ENCODE measurements at places on chromosomes 2 and 18. TPM values are rescaled to one million over a fixed set of nuclear protein-coding genes. Genes with fewer than 3 reads are reported as not detected.

DNA sequence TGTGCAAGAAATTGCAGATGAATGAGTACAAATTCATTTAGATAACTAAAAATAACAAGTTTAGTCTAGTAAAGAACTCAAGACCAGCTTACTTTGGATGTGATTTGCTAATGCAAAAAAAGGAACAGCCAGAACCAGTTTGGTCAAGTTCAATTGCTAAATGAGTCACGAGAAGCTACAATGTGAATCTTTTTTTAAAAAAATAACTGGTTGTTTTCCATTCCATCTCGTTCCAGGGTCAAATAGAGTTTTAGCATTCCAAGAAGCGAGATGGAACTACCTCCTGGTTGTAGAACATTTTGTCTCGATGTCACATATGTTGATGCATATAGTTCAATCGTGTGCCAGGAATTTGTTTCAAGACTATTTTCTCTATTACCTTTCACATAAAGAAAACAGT lies 65.0 kb upstream of the IKZF2 start:
- no peak for DNase-seq

GRCh38 chr2:65866148-65866547 lies 433.7 kb upstream of the SPRED2 start:
- DNase-seq: no peak

DNA sequence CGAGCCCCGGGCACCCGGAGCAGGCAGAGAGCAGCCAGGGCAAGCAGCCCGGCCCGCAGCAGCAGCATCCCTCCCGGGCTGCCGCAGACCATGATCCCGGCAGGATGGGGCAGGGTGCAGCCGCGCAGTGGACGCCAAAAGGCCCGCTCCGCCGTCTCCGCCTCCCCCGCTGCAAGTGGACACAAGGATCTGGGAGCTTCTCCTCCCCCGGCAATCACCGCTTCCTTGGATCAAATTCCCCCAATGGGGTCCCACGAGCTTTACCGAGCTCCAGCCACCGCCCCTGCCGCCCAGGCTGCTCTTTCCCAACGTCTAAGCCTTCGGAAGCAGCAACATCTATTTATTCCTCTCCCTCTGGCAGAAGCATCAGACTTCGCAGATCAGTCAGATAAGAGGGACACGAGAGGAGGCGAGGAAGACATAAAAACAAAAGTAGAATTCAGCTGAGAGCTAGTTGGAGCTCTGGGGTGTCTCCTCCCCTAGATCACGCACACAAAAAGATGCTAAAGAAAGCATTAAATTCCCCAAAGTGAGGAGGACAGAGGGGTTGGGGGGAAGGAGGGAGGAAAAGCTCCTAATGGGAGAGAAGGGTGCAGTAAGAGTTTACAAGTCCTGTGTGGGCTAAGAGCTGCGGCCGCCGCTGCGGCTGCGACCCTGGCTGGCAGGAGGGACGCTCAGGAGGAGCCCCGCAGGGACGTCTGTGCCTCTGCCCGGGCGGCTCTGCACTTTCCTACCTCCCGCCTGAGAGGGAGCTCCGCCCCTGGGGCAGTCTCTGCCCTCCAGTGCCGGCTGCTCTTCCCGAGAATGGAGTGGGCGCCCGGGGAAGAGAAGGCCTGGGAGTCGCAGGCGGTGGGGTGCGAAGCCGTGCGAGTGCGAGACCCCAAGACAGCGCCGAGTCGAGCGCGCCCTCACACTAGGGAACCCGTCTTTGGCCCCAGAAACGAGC lies at the start of gene FRZB:
Gene FRZB, minus strand, starts transcription at position 177 of the 946 bp plus-strand sequence. Its CDS starts 85 bp downstream, at position 92.
- no peak for DNase-seq

- DNase-seq: no peak
These were observed 96.7 kb upstream of the SLC14A2 start for GRCh38 chr18:45518311-45519155.

DNA sequence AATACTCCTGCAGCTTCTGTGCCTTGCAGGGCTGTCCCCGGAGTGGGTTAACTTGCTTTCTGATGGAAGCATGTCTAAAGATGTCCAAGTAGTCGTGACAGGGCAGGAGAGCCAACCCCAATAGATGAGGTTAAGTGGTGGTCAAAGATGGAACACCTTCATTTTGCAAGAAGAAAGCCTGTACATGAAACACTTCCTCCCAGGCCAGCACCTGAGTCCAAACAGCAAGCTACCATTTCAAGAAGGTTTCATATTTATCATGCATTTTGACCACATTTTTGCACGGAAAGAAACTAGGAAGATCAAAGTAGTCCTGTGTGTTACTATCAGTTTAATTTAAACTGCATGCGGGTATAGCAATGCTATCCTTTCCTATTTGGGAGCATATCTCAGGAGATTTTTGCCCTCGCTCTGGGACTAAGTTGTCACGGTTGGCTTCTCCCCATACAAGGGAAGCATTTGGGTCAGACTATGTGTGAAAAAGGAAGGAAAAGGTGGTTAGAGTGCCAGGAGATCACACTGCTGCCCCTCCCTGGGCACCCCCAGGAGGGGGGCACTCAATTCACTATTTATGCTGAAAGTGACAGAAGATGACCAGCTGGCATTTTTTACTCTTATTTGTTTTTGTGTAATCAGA lies 187.6 kb downstream of the ZNF521 start:
- no peak for DNase-seq

GRCh38 chr18:55768255-55768654 lies 180.3 kb upstream of the TCF4 start:
- DNase-seq: no peak

- no peak for DNase-seq
These were observed 8.3 kb downstream of the REV1 start for GRCh38 chr2:99481527-99481926.

- no peak for DNase-seq
These were observed 59.1 kb downstream of the SAP130 start for GRCh38 chr2:127968610-127969339.

DNA sequence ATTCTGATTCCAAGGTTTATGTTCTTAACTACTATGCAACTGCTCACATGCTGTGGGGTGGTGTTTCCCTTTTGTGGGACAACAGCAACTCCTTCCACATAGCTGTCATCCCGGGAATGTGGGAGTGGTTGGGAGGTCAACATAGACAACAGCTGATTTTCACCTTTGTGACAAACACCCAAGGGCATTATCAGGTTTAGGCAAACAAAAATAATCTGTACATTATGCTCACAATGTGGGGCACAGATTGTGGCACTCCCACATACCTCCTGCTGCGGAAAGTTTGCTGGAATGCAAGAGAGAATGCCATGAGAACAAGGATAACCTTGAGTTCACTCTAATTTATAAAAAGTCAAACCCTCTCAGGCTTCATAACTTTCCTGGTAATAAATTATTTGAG lies 582.6 kb downstream of the CNTNAP5 start:
- DNase-seq: no peak

DNA sequence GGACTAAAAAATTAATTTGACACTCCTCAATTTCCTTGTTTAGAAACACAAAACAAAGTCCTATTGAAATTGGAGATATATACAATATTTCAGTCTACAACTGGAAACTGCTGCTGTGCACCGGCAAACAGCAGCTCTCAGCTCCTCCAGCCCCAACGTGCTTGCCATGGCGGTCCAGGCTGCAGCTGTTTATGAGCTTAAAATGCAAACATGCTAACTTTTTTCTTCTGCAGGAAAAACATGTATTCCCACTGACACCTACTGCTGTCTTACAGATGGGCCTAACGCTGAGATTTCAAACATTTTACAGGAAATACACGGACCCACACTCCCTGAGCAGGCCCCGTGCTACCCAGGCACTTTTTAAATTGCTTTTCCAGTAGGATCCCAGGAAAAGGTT lies 195.5 kb downstream of the BCL11A start:
- DNase-seq: no peak

DNA sequence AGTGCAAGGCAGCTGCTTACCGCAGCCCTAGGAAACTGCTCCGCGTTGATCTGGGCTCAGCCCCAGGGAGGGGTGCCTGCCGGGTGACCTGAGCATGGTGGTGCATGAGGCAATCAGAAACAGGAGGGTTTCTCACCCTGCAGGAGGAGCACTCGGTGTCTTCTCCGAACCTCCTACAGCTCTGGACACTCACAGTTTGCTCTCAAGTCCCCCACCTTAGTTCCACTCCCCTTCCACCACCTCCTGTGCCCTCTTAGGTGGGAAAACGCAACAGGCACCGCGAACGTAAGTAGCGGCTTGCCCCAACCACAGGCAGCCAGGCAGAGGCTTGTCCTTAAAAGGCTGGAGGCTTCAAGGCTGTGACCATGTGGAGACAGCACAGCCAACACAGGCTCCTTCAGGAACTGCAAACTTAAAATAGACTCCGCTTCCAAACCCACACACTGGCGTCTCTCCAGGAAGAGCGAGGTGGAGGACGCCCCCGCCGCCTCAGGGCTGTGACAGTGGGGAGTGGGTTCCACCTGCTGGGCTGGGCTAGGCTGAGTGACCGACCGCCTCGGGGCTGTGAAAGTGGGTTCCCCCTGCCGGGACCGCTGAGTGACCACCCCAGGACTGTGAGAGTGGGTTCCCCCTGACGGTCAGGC lies 71.6 kb downstream of the NDUFA10 start:
- no peak for DNase-seq

GRCh38 chr18:62939926-62940325 lies 224.6 kb downstream of the PHLPP1 start:
- no peak for DNase-seq

GRCh38 chr2:43185146-43185545 lies 41.3 kb downstream of the ZFP36L2 start:
- DNase-seq: no peak

DNA sequence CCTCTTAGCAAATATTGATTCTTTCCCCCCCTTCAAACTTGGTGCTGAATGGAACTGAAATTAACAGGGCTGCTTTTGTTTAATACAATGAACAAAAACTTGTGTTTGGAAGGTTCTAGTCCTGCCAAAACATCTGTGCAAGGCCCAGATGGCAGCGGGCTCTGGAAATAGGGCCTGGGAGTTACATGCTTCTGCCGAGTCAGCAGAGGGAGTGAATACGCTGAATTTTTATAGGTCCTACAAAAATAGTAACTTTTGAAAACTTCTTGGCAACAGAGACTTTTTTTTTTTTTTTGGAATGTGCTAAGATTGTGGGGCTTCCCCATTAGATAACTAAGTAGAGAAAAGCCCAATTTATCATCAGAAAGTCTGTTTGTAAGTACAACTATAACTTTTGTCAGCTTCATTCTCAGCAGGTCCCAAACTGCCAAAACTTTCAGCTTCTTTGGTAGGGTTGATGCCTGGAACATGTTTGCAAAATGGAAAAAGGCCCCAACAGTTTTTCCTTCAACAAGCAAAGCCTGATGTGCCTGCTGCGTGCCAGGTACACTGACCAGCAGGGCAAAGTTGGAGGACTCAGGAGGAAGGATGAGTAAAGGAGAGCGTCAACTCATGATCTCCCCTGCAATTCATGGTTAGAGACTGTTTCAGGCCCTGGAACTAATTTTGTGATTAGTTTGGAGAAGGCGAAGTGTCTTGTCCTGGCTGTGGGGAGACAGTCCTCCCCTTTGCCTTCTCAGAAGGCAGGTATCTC lies 45.1 kb upstream of the HDAC4 start:
- DNase-seq: no peak

GRCh38 chr2:164028814-164029534 lies 293.2 kb upstream of the FIGN start:
- DNase-seq: no peak

- no peak for DNase-seq
These were observed 641.3 kb downstream of the DPP10 start for GRCh38 chr2:115083711-115084110.

- DNase-seq: no peak
These were observed 204.3 kb downstream of the SNTG2 start for GRCh38 chr2:1154710-1155594.

DNA sequence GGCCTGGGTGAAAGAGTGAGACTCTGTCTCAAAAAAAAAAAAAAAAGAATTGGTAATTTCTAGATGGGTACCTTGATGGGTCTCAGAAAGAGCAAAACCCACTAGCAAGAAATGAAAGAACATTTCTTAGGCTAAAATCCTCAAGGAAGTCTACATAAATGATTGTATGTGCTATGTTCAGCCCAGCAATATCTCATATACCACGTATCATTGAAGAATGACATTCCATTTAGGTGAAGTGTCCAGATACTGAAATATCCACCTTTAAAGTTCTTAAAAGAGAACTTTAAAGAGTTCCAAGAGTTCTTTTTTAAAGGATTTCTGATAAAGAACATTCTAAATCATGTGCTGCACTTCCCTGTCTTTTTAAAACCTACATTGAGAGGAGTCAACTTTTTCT lies 19.2 kb downstream of the NRP2 start:
- no peak for DNase-seq

GRCh38 chr2:30655211-30655610 lies 152.0 kb downstream of the CAPN13 start:
- no peak for DNase-seq

GRCh38 chr2:64979744-64980143 lies 9.5 kb upstream of the SLC1A4 start:
- peak; percentile 80 for DNase-seq

GRCh38 chr18:58449464-58449863 lies 179.4 kb downstream of the ALPK2 start:
- DNase-seq: no peak

DNA sequence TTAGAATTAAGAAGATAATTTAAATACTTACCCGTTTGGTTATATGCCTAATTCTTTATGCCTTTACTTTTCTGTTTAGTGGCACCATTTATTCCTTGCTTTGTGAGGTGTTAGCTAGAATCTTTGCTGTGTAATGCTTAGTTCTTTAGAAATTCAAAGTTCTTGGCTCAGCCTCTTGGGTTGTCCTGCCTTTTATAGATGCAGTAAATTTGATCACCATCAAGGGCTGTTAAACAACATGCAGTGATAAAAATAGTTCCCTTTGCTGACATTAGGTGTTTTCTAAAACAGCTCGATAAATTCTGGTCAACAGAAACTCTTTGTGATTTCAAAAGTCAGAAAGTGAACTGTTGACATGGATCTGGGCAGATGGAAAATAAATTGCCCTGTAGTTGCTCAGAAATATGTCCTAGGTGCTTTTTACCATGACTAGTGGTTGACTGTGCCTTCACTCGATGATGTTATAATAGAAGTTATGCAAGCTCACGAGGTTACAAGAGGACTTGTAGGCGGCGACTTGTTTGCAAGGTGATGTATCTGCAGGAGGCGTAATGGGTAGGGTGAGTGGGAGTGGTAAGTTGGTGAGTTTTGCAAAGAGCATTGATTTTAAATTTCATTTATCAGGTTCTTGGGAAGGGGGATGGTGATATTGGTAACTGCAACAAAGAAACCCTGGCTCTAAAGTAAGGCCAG lies 52.1 kb downstream of the LRRTM1 start:
- no peak for DNase-seq

- no peak for DNase-seq
These were observed 322.3 kb upstream of the TCF4 start for GRCh38 chr18:55910296-55910695.

DNA sequence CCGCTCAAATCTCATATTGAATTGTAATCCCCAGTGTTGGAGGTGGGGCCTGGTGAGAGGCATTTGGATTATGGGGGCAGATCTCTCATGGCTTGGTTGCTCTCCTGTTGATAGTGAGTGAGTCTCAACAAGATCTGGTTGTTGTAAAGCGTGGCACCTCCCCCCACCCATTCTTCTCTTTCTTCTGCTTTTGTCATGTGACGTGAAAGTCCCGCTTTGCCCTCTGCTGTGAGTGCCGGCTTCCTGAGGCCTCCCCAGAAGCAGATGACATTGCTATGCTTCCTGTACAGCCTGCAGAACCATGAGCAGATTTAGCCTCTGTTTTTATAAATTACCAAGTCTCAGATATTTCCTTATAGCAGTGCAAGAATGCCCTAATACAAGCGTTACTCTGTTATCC lies 673.8 kb downstream of the ADCYAP1 start:
- DNase-seq: no peak

Gene TEX44
- not detected for total RNA-seq

Gene PLCD4
- 0.32 TPM for total RNA-seq

Gene DLX1
- total RNA-seq: 3.6 TPM

Gene B3GNT7
- 21.5 TPM for total RNA-seq

Gene VIT
- total RNA-seq: not detected

Gene UPP2
- total RNA-seq: not detected

Gene NEB
- total RNA-seq: 1.4 TPM

Gene VWA3B
- not detected for total RNA-seq

Gene ZBTB7C
- total RNA-seq: 0.16 TPM

All from SK-MEL-5 (cell line).